ENCODE measurements at places on chromosomes 1 and 21.

GRCh38 chr1:19976317-19977003 lies 3.0 kb downstream of the PLA2G2A start:
- DNase-seq = no peak

DNA sequence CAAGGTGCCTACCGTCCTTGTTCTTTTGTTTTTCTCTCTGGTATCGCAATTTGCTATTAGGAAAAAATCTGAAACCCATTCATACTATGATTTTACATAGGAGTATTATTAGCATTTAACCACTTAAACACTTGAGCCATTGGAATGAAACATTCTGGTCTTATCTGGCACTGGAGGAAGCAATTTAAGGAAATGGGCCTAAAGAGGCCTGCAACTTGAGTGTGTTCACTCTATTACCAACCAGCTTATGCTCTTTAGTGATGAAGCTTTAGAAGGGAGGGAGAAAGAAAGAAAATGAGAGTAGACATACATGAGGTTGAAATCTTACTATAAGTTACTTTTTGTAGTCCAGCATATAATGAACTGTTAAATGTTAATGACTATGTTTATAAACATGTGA lies 5.7 kb downstream of the GJA5 start:
- no peak for DNase-seq

DNA sequence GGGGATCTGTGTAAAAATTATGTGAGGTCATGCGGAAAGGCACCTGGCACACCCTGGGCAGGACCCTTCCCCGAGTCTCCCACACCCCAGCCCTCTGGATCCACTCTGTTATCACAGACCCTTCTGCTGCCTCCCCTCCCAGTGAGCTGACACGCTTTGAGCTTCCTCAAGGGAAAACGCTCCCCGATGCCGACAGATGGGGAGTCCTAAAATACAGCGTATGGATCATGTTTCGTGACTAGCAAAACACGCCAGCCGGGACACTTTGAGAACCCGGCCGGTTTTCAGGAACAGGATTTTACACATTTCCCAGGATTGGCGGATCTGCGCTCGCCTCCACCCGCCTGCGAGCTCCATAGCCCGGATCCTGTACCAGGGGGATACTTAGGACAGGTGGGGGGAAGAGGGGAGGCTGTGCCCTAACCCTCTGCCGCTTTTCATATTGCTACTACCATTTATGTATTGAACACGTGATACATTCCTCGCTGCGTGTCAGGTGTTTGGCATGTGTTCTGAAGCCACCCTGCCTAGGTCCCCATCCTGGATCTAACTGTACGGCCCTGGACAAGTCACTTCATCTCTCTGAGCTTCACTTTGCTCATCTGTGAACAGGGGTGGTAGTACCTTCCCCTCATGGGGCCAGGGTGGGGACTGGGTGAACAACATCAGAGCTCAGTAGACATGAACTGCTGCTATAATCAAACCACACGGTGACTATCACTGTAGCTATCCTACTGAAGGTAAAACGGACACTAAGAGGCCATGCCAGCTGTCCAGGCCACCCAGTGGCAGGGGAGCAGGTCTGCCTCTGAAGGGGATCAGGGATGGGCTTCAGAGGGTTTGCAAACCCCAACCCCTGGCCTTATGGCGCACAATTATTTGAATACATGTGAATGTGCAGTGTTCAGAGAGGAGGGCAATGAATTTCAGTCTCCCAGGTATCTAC lies 63.2 kb downstream of the SSBP3 start:
- DNase-seq = no peak

- DNase-seq = no peak
These were observed 30.1 kb upstream of the KCNK2 start for GRCh38 chr1:215052256-215053015.

DNA sequence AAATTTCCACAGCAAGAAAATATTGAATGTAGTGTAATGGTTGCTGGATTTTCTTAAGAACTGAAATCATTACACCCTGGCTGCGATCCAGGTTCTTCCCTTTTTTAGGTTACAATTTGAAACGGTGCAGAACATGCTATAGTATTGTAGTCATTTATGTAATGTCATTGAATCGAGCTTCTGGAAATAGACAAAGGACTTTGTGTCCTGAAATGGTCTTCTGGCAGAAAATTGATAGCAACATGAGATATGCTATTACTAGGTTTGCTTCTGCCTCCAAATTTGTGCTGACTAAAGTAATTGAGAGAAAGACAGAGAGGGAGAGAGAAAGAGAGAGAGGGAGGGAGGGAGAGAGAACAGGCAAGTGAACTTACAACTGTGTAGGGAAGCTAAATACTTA lies 146.2 kb upstream of the NFIA start:
- no peak for DNase-seq

- DNase-seq = no peak
These were observed 1.8 kb downstream of the CDC42BPA start for GRCh38 chr1:227316456-227316855.

GRCh38 chr1:212782422-212783154 lies 9.0 kb downstream of the NSL1 start:
- DNase-seq = no peak

GRCh38 chr21:42026082-42026435 lies 15.9 kb upstream of the ZBTB21 start:
- no peak for DNase-seq

DNA sequence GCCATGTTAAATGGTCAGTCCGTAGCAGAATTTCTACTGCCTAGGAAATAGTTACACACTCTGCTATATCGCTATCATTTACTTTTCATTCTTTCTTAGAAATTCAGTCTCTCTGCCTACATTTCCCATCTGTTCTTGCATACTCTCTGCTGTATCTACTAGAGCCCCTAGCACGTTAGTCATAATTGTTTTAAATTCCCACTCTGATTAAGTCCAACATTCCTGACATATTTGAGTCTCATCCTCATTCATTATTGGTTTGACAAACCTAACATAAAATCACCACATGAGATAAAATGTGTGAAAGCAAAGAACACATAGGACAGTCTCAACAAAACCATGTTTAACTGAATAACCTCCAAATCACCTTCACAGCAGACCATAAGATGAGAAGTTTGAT lies 513.6 kb downstream of the PLPP3 start:
- no peak for DNase-seq

- DNase-seq = no peak
These were observed 524 bp downstream of the TP53BP2 start for GRCh38 chr1:223845037-223845809.

DNA sequence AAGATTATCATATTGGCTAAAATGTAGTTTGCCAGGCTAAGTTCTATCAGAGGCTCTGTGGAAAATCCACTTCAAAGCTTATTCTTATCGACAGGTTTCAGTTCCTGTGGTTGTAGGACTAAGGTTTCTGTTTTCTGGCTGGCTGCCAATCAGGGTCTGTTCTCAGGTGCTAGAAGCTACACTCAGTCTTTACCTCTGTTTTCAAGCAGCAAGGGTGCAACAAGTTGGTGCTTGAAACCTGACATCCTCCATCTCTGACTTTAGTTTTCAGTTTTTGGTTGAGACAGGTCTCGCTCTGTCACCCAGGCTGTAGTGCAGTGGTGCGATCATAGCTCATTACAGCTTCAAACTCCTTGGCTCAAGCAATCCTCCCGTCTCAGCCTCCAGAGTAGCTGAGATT lies 15.3 kb upstream of the TMCO2 start:
- DNase-seq = no peak

GRCh38 chr1:110237386-110238152 lies 27.5 kb downstream of the KCNC4 start:
- no peak for DNase-seq

DNA sequence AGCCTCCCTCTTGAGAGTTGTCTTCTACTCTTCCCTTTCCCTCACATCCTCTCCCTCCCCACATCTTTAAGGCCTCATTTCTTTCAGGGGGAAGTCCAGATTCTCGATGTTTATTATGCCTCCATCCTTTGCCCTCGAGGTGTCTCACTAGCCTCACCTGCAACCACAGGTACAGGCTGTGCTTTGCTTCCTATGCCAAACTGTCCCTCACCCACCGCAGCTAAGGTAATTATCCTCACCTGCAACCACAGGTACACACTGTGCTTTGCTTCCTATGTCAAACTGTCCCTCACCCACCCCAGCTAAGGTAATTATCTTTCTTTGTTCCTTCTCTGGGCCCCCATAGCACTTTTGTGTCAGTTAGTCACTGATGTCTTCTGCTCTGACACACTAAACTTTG lies 328.1 kb upstream of the SNX7 start:
- no peak for DNase-seq

DNA sequence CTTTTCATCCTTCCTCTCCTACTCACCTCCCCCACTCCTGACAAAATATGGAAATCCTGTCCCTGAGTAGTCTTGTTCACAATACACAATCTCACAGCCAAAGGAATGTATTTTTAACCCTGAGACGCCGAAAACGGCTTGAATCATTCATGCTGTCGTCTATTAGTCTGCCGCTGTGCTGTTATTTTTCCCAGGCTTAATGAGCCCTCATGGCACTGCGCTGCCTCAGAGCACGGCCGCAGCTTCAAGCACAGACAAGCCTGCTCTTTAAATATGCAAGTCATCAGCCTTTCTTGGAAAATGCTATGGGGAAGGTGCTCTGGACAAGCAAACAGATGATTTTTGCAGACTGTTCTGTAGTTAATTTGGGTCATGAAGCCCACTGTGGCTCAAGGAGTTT lies 302.7 kb downstream of the DISC1 start:
- no peak for DNase-seq

DNA sequence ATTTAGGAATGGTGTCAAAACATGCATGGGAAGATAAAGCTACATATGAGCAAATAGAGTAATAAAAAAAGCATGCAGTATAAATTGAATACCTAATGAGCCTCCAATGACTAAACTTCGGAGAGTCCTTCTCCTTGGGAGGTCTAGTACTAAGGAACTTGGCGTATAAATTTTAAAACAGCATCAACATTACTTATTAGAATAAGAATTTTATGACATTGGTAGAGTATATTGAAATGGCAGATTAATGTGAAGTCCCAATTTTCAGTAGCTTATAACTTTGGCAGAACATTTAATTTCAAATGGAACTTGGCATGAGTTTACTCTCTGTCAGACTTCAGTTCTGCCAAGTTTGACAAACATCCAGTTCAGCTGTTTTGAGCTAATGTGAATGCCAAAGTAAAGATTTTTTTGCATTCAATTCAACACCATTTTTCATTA lies 104.7 kb upstream of the RGS18 start:
- no peak for DNase-seq

GRCh38 chr21:41712730-41713129 lies 54.1 kb downstream of the RIPK4 start:
- DNase-seq = no peak

GRCh38 chr1:113905435-113905861 lies 322 bp downstream of the DCLRE1B start:
- peak; percentile 73 for DNase-seq

- peak; percentile 10 for DNase-seq
These were observed 328.3 kb upstream of the ADGRL2 start for GRCh38 chr1:81472387-81472786.
